ENCODE measurements at places on chromosomes 13 and 19.

DNA sequence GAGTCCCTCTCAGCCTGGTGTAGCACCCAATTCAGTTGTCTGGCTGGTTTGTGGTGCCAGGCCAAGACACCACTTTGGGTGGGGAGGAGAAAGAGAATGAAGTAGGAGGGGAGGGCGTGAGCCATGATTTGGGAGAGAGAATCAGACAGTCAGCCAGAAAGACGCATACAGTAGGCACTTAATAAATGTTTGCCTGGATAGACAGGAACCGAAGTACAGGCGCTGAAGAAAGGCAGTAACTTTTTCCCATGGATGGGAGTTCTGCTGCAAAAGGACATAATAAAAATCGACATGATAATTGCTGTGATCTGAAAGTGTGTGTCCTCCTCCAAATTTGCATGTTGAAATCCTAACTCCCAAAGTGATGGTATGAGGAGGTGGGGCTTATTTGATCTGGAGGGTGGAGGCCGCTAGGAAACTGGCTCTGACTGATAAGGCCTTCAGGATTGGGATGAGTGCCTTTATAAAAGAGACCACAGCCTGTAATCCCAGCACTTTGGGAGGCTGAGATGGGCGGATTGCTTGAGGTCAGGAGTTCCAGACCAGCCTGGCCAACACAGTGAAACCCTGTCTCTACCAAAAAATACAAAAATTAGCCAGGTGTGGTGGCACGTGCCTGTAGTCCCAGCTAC lies 38.4 kb upstream of the PDCD5 start:
- H3K4me3 ChIP-seq, result no peak overlapping the region
- no peak overlapping the region for H3K27ac ChIP-seq
- no peaks in the 10 kb centered on the region for H3K36me3 ChIP-seq
- H3K27me3 ChIP-seq, result peaks cover 2% of the 10 kb centered on the region

GRCh38 chr13:113245849-113246796 lies 36.7 kb downstream of the CUL4A start:
- H3K4me1 ChIP-seq, result no peaks in the 10 kb centered on the region
- no peaks in the 10 kb centered on the region for H3K27me3 ChIP-seq
- H3K4me3 ChIP-seq, result no peak overlapping the region
- no peak for DNase-seq

DNA sequence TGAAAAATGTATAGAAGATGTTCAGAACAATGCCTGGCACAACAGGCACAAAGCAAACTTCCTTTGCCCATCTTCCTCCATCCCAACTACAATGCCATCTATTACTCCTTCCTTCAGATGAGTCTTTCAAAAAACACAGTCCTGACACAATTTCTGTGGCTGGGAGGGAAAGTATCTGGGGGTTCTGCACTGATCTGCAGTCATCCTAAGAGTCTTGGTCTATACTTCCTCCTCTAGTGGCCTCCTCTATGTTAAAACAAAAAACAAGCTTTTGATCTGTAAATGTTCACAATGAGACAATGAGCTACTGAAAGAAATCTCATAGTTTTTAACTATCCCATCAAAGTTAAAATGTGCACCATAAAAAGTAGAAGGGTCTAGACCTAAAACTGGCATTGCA lies 44.8 kb downstream of the USP12 start:
- peaks cover 19% of the 10 kb centered on the region for H3K4me1 ChIP-seq
- no peak for DNase-seq
- H3K4me3 ChIP-seq, result no peak overlapping the region

GRCh38 chr19:29266001-29266400 lies 53.0 kb upstream of the UQCRFS1 start:
- DNase-seq, result no peak
- H3K36me3 ChIP-seq, result no peaks in the 10 kb centered on the region
- peaks cover 33% of the 10 kb centered on the region for H3K27me3 ChIP-seq
- H3K4me1 ChIP-seq, result peaks cover 12% of the 10 kb centered on the region
- no peak overlapping the region for H3K27ac ChIP-seq

GRCh38 chr19:7288977-7289376 lies 5.2 kb downstream of the INSR start:
- H3K27me3 ChIP-seq, result no peaks in the 10 kb centered on the region
- no peak for DNase-seq
- H3K27ac ChIP-seq, result no peak overlapping the region
- H3K4me3 ChIP-seq, result no peak overlapping the region

DNA sequence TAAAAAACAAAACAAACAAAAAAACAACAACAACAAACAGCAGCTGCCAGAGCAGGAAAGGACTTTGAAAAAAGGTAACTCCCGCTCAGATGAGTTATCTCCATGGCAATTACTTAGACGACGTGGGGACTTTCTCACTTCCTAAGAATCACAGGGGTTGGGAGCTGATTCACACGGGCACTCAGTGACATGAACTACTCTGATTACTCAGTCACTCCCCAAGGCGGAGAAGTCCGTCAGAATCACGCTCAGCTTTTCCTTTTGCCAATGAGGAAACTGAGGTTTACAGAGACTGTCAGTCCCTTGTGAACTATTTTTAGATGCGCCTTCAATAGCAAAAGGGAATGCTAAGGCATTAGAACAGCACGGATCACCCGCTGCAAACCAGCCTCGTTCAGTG lies 32.3 kb upstream of the MATK start:
- H3K4me1 ChIP-seq, result peaks cover 74% of the 10 kb centered on the region
- no peaks in the 10 kb centered on the region for H3K36me3 ChIP-seq
- H3K27ac ChIP-seq, result no peak overlapping the region
- no peak overlapping the region for H3K4me3 ChIP-seq
- H3K27me3 ChIP-seq, result peaks cover 4% of the 10 kb centered on the region
- no peak for DNase-seq

All from T-cell (primary cell).